ENCODE measurements at places on chromosomes 11 and 22.

GRCh38 chr11:80144897-80145594, 704.2 kb upstream of the TENM4 start:
- DNase-seq, result no peak

- no peak for DNase-seq
Observed at GRCh38 chr11:112300094-112300786, 39.6 kb upstream of the PLET1 start.

- no peak for DNase-seq
Observed at GRCh38 chr11:90590286-90590685, 367.4 kb upstream of the CHORDC1 start.

GRCh38 chr22:26185190-26185589, 15.9 kb downstream of the SEZ6L start:
- DNase-seq, result no peak

GRCh38 chr22:37824674-37825641, 1.8 kb downstream of the GALR3 start:
- no peak for DNase-seq

DNA sequence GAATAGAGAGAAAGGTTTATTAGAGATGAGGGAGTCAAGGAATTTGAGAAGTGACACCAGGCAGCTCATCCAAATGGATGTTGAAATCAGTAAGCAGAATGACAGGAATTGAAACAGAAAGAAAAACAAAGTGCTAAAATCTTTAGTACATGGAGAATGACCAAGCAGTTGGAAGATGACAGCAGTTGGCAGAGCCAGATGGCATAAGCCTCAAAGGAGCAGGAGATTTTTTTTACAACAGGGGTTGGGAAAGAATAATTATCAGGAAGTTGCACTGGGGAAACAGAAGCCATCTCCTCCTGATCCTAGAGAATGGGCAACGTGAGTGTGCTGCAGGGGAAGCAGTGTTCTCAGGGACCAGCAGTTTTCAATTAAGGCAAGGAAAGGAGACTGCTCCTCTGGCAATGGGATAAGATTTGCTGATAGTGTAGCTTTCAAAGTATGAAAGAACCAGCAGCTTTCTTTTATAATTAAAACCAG, 28.9 kb downstream of the RAB39A start:
- DNase-seq, result no peak

DNA sequence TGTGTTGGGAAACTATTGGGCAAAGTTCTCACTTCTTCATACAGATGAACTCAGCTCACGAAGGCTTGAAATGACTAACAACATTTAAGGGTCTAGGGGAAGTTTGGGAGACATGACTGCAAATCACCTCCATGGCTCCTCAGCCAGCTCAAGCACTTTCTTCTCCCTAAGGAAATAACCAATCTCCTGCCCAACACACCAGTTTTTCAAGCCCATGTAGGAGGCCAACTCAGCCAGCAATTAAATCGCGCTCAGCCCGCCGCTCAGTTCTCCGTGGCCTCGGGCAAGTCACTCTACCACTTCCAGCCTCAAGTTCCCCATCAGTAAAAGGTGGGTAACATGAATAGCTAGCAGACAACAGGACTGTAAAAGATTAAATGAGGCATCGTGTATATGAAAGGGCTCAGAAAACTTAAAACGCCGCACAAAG, 796 bp downstream of the POLDIP3 start:
- no peak for DNase-seq

DNA sequence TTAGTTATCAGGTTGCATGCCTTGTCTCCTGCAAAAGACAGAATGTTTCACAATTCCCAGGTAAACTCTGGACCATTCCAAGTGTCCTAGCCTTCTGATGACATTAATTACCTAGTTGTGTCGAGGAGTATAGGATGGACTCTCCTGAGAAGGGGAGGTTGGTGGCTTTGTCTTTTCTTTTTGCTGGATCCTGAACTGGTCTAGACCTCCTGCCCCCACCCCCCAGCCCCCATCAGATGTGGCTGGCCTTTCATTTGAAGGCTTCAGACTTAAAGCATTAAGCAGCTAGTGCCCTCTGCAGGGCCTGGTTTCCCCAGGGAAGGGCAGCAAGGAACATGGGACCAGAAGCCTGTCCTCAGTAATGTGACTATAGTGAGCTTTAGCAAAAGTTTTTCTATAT, 9.7 kb downstream of the MCAM start:
- DNase-seq, result no peak

DNA sequence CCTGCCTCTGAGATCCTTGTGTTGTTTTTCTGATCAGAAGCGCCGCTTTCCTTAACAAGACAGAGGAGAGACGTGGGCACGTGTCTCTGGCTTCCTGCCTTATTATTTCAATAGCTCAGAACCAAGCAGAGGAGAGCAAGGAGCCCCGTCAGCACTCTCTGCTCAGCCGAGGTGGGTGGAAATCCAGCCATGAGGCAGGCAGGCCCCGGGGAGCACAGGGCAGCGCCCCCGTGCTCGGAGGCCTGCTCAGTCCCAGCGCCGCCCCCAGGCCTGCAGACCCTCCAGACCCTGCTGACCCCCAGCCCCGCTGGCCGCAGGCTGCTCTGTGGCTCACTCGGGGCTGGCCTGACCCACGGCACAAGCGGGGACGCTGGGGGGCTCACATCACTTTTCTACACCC, 162.8 kb downstream of the BRD1 start:
- no peak for DNase-seq

GRCh38 chr11:37506531-37506930, 908.5 kb upstream of the RAG2 start:
- DNase-seq, result no peak

- DNase-seq, result no peak
Observed at GRCh38 chr11:12137938-12138731, 27.7 kb downstream of the MICAL2 start.

DNA sequence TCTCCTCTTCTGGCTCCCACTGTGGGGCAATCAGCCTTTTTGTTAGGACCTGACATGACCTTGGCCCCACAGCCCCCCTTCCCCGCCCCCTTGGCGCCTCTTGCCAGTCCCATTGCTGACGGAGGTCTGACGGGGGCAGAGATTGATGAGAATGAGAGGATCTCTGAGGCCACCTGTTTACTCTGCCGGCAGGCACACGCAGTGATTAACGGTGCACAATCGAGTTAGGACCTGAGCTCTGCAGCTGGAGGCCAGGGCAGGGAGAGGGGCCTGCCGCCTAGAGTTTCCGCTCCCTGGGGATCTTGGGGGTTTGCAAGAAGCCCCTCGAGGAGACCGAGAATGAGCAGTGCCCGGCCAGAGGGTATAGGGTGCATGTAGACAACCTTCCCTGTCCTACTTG, 6.8 kb upstream of the CHRM1 start:
- no peak for DNase-seq

GRCh38 chr11:614623-615503, 887 bp downstream of the IRF7 start:
- no peak for DNase-seq

GRCh38 chr11:70606248-70606950, 208.1 kb downstream of the CTTN start:
- DNase-seq, result no peak

DNA sequence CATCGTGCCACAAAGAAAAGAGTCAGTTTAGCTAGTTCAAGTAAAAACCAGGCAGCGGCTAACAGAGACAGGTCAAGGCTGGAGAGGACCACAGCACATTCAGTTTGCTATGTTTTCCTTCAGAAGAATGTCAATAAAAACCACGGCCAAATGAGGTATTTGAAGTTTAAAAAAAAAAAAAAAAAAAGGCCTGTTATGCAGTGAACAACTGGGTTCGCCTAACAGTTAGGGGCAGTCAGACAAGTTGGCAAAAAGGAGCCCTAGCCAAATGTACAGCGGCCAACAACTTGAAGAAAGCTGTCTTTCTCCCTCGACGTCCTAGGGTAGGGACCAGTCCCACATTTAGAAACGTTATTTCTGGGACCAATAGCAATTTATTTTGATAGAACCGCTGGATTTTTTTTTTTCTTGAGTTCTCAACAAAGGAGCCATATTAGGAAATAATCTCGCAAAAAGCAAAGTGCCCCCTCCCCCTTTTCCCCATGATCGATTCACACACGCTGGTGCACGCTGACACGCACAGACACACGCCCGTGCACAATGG, 237.8 kb downstream of the TTC28 start:
- no peak for DNase-seq

DNA sequence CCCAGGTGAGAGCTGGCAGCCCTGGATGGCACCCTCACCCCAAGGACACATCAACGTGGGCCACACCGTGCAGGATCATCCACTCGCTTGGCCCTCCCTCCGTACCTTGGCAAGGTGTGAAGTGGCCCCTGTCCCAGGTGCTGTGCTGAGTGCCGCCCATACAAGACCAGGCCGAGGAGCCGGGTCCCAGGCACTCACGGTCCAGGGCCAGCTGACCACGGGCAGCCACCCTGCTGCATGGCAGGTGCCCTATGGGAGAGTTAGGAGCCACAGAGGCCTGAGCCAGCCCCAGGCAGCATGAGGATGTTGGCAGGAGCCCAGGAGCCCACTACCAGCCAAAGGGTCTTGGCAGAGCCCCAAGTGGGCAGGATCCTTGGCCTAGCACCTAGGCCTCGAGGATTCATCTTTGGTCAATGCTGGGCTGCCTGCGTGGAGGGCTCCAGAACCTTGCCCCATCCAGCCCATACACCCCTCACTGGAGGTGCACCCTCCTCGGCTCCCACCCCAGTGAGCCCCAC, 19.6 kb downstream of the RTN4R start:
- no peak for DNase-seq

GRCh38 chr11:91840640-91841240, 383.9 kb upstream of the FAT3 start:
- DNase-seq, result no peak

DNA sequence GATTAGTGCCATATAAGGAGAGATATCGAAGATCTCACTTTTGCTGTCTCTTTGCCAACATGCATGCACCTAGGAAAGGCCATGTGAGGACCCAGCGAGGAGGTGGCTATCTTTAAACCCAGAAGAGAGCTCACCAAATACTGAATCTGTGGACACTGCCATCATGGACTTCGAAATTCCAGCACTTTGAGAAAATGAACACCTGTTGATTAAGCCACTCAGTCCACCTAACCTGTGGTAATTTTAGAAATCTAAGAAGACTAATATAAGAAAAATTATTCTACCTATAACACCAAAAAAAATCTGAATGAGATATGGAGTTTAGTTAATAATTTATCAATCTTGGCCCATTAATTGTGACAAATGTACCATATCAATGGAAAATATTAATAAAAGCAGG, 193.6 kb upstream of the CARD18 start:
- no peak for DNase-seq

GRCh38 chr22:43377896-43378704, 33.7 kb upstream of the MPPED1 start:
- no peak for DNase-seq

DNA sequence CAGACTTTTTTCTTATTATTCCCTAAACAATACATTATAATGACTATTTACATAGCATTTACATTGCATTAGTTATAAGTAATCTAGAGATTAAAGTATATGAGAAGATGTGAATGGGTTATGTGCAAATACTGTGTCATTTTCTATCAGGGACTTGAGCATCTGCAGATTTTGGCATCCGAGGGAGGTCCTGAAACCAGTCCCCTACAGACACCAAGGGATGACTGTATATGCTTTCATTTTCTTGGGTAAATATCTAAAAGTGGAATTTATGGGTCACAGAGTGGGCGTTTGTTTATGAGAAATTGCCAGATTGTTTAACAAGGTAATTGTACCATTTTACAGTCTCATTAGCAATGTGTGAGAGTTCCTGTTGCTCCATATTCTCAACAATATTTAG, 454.5 kb upstream of the API5 start:
- DNase-seq, result no peak

GRCh38 chr22:23698673-23699235, 7.9 kb downstream of the RGL4 start:
- DNase-seq, result no peak

DNA sequence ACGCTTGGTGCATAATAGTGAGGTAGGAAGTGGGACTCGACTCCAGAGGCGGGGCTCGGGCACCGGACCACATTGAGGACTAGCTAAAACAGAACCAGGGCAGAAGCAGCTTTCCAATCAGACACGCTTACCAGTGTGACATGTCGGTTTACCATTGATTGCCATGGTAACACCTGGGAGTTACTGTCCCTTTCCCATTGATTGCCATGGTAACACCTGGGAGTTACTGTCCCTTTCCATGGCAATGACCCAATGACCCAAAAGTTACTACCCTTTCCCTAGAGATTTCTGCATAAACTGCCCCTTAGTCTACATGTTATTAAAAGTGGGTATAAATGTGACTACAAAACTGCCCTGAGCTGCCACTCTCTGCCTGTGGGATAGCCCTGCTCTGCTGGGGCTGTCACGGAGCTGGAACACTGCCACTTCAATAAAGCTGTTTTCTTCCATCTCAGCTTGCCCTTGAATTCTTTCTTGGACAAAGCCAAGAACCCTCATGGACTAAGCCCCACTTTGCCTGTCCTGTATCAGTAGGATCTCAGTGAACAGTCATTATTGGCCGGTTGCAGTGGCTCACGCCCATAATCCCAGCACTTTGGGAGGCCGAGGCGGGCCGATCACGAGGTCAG, 77.4 kb upstream of the CRYBB3 start:
- no peak for DNase-seq

GRCh38 chr22:48335442-48336139, 1492.1 kb downstream of the BRD1 start:
- no peak for DNase-seq

GRCh38 chr11:57772562-57772961, 11.0 kb downstream of the CTNND1 start:
- no peak for DNase-seq

GRCh38 chr11:57414612-57415212, 12.2 kb downstream of the SLC43A3 start:
- DNase-seq, result no peak

DNA sequence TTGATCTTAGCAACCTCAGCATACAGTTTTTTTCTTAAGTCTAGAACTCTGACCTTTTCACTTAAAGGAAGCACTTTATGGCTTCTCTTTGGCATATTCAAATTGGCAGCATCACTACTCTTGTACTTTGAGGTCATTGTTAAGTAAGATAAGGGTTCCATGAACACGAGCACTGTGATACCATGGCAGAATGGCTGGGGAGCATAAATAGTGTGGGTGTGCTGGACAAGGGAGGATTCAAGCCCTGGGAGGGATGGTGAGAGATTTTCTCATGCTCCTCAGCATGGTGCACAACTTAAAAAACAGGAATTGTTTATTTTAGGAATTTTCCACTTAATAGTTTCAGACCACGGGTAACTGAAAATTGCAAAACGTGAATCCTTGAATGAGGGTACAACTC, 111.4 kb downstream of the ATXN10 start:
- DNase-seq, result no peak

DNA sequence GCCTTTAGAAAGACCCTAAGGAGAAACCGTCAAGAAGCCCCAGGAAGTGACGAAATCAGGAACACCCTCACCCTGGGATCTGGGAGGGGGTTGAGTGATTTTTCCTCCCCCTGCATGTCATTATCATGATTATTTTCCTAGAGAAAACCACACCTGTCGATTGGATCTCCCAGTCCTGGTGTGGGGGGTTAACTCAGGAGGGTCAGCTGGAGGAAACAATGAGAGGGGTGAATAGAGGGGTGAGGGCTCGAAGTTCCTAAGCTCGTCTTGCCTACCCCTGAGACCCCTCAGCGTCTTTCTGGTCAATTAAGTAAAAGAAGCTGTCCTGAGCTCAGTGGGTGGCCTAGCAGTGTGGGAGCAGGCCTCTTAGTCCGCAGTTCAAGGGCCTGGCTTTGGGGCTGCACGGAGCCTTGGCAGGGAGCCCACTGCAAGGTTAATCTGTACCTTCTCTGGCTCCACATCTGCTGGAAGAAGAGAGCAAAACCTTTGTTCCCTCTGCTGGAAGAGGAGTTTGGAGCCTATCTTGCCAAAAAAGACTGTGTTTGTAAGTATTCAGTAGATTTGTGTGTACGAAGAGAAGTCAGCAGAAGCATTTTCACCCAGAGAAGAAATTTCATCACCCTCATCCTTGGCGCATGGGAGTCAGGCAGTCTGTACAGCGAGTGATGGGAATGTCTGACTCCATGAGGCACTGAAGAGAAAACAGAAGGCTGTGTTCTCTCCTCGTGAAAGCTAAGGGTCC, 34.2 kb upstream of the FTH1 start:
- no peak for DNase-seq
